ENCODE measurements at places on chromosomes 12 and 14.

DNA sequence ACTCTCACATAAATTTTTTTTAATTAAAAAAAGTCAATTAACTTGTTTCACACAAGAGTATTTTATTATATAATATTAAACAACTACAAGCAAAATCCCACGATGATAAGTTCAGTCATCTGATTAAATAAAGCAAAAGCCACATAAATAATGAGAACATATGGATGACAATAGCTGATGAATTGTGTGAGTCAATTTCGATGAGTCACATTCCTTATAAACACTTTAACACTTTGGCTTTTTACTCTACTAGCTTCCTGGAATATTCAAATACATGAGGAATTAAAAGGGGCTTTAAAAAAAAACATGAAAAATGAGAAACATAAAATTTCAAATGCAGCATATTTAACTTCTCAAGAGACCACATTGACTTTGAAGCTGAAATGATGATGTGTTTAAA, 95.3 kb downstream of the BCAT1 start:
- DNase-seq = no peak

GRCh38 chr12:124278389-124279101, 16.3 kb upstream of the RFLNA start:
- DNase-seq = peak; percentile 29

- no peak for DNase-seq
Observed at GRCh38 chr12:109591041-109591440, 17.4 kb downstream of the MVK start.

DNA sequence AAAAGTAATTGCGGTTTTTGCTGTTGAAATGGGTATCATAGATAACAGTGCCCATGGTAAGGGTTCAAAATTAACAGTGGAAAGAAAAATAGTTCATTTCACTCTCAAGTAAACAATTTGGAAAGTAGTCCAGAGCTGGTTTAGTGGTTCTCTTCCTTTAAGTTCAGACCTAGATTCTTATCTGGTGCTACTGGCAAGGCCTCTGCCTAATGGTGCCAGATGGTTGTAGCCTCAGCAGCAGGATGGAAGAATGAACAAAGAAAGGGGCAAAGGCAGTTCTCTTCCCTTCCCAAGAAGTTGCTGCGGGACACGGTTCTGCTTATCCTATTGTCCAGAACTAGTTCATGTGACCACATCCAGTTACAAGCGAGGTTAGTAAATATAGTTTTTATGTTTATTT, 10.5 kb downstream of the ARG2 start:
- DNase-seq = no peak

GRCh38 chr12:64574837-64575236, 35.5 kb upstream of the RASSF3 start:
- DNase-seq = no peak

DNA sequence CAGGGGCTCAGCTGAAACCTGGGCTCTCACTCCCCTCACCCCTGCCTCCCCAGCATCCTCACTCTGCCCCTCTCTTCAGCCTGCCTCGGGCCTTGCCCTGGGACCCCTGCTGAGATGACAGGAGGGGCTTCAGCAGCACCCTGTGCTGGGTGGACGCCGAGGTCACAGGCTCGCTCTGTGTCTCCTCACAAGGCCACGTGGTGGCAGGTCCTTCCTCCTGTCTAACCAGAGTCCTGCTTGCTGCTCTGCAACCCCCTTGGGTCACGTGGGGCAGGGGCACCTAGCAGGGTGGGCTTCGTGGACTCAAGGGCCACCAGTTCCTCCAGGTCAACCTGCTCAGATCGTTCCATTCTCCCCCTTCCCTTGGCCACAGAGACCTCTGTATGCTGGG, 90.4 kb downstream of the TMEM121 start:
- DNase-seq = no peak
